ENCODE measurements at places on chromosomes 11 and 22. TPM values are rescaled to one million over a fixed set of nuclear protein-coding genes. Genes with fewer than 3 reads are reported as not detected.
A peak's percentile ranks its signal among the peaks of the same experiment; 100 is the strongest.

DNA sequence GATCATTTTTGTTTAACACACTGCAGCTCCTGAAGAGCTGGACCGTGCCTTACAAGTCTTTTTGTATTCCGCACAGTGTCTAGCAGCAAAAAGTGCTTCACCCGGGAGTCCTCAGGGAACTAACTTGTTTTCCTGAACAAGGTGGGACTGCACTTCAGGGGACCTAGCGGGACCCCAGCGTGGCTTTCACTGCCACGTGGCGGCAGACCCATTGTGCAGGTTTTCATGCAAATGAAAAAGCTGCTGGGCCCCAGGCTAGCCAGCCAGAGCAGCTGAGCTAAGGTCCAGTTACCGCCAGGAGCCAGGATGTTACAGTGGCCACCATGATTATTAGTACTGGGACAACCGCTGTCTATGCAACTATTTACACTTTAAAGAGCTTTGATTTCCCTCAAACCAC is 90.6 kb downstream of the FAR1 start:
- no peak overlapping the region for H3K4me3 ChIP-seq
- DNase-seq = no peak
- no peak overlapping the region for H3K27ac ChIP-seq
- no peaks in the 10 kb centered on the region for H3K27me3 ChIP-seq
- H3K36me3 ChIP-seq = no peaks in the 10 kb centered on the region

DNA sequence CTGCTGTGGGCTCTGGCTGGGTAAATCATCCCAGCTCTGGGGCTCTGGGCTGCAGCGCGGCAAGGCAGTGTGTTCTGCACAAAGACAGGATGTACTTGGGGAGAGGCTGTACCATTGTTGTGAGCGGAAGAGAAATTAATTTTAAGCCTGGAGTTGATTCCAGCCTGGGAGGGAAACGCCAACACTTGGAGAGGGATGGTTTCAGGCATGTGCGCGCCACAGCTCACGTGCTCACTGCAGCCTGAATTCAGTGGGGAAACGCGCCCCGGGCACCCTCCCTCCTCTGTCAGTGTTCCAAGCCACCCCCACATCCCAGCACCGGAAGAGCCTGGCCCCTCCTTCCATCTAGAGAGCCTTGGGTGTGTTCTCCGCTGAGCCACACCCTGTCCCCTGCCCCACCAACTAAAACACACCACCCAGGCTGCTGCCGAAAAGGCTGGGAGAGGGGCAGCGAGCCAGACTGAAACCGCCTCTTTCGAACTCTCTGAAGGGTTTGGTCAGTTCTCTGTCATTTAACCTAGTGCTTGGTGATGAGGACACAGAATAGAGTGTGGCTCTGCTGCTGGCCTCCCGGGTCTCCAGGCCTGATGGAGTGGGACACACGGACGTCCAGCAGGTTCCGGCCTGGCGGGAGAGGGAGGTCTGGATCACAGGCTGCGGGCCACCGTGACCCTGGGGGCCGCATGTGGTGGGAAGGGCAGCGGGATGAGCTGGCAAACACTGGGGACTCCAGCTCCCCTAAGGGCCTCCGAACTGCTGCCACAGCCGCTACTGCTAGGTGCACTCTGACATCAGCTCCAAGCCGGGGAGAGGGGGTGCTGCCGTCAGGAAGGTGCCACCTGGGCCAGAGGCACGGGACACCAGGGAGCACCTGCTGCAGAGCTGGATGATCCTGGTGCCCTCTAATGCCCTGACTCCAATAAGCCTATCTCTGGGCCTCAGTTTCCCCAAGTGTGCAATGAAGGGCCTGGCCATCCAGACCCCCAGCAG is 230.8 kb downstream of the CTTN start:
- H3K27ac ChIP-seq = no peak overlapping the region
- peaks cover 9% of the 10 kb centered on the region for H3K4me1 ChIP-seq
- H3K36me3 ChIP-seq = no peaks in the 10 kb centered on the region
- H3K4me3 ChIP-seq = no peak overlapping the region
- H3K27me3 ChIP-seq = no peaks in the 10 kb centered on the region

The PHLDA2 gene
- total RNA-seq = 19.9 TPM

- H3K36me3 ChIP-seq = no peaks in the 10 kb centered on the region
- no peaks in the 10 kb centered on the region for H3K27me3 ChIP-seq
- no peaks in the 10 kb centered on the region for H3K4me1 ChIP-seq
Observed at GRCh38 chr22:21457023-21457787, 10.0 kb upstream of the TMEM191C start.

DNA sequence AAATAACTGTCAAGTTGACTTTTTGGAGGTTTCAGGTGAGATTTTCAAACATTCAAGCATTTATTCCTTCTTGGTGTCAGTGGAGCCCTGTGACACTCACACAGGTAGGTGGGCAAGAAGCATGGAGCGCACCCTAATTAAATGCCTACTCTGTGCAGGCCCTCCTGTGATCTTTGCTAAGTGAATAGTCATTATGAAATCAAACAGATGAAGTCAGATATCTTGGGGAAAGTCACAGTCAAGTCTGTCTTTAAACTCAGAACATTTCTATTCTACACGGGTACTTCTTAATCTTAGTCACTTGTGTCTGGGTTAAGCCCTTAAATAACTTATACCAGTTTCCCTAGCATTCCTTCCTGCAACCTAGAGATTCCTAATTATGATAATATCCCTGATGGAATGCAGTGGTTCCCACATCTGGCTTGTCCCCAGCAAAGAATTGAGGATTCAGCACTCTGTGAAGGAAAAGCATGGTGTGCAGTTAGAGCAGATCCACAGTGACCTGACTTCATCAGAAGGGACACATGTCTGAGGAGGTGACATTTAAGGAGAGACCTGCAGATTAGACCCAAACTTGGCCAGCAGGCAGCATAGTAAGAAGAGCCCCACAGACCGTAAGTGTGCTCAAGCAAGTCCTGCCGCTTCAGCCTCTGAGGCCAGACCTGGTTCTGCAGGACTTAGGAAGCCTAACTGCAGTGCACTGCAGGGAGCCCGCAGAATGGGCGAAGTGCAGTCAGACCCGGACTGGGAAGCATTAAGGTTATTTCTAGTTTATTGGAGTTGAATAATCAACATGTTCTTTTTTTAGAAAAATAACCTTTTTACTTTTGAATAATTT is 85.3 kb upstream of the GAL start:
- peaks cover 90% of the 10 kb centered on the region for H3K36me3 ChIP-seq
- H3K27ac ChIP-seq = no peak overlapping the region
- no peak overlapping the region for H3K4me3 ChIP-seq
- no peak for DNase-seq
- no peaks in the 10 kb centered on the region for H3K4me1 ChIP-seq
- H3K27me3 ChIP-seq = no peaks in the 10 kb centered on the region

DNA sequence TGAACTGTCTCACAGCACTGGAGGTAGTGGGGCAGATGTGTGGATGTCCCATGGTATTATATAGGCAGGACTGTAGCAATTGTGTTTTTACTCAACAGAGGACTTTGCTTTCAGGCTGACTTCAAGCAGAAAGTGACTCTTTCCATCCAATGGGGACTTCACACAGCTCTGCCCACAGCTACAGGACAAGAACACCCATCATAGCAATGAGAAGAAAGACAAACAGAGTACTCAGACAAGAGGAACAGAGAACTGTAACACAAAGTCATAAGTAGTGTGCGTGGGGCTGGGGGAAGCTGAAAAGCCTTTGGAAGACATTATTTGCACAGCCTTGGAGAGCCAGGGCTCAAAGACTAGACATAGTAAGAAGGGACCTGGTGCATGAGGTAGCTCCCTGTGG is 70.3 kb downstream of the CCDC81 start:
- H3K4me1 ChIP-seq = no peaks in the 10 kb centered on the region
- H3K36me3 ChIP-seq = no peaks in the 10 kb centered on the region
- H3K27ac ChIP-seq = no peak overlapping the region

The GVQW3 gene
- 1.4 TPM for total RNA-seq

GRCh38 chr11:88167853-88168252 is 7.4 kb downstream of the RAB38 start:
- no peak overlapping the region for H3K27ac ChIP-seq
- peaks cover 10% of the 10 kb centered on the region for H3K4me1 ChIP-seq
- no peaks in the 10 kb centered on the region for H3K36me3 ChIP-seq
- no peak overlapping the region for H3K4me3 ChIP-seq
- H3K27me3 ChIP-seq = no peaks in the 10 kb centered on the region

- H3K4me3 ChIP-seq = no peak overlapping the region
- H3K4me1 ChIP-seq = peaks cover 43% of the 10 kb centered on the region
- H3K27me3 ChIP-seq = no peaks in the 10 kb centered on the region
- H3K27ac ChIP-seq = peak overlapping the region; percentile 79
Observed at GRCh38 chr22:24304062-24304675, 33.5 kb downstream of the SPECC1L start.

DNA sequence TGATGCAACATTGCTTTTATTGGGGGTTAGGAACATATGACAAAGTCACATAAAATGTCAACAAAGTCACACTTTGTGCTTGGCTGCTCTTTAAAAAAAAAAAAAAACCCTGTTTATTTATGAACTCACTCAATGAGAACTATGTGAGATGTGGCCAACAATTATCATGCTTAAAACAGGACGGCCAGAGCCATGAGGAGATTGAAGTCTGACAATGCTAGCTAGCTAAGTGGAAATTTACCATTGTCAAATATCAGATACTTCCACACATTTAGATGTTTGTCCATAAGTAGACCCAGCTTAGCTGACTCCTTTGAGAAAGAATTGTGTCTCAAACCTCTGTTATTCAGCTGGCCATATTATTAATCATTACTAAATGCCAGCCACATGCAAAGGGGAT is 26.9 kb downstream of the BLID start:
- no peak overlapping the region for H3K4me3 ChIP-seq
- peak overlapping the region; percentile 19 for H3K27ac ChIP-seq
- no peaks in the 10 kb centered on the region for H3K27me3 ChIP-seq
- no peaks in the 10 kb centered on the region for H3K4me1 ChIP-seq
- no peak for DNase-seq

DNA sequence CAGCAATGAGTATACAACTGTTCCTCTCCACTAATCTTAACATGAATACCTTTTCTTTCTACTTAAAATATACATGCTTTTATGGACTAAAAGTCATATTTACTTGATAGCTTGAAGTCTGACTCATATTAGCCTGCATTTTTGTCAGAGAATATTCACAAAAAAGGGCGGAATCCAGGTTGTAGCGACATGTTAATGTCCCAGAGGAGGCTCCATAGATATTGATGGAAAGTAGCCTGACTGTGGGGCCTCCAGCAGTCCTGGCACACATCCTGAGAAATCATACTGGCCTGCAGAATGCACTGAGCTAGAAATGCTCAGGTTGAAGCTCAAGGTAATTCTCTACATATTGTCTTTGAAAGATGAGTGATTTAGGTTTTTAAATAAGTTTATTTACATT is 1051.1 kb downstream of the NTM start:
- H3K27me3 ChIP-seq = no peaks in the 10 kb centered on the region
- H3K4me3 ChIP-seq = no peak overlapping the region
- no peak for DNase-seq
- H3K27ac ChIP-seq = no peak overlapping the region
- no peaks in the 10 kb centered on the region for H3K4me1 ChIP-seq

- H3K4me3 ChIP-seq = no peak overlapping the region
- no peak overlapping the region for H3K27ac ChIP-seq
- no peaks in the 10 kb centered on the region for H3K36me3 ChIP-seq
- H3K27me3 ChIP-seq = no peaks in the 10 kb centered on the region
Observed at GRCh38 chr11:14253840-14254239, 105.1 kb downstream of the RRAS2 start.

- DNase-seq = no peak
- no peak overlapping the region for H3K4me3 ChIP-seq
- H3K4me1 ChIP-seq = no peaks in the 10 kb centered on the region
- H3K27me3 ChIP-seq = no peaks in the 10 kb centered on the region
- H3K36me3 ChIP-seq = no peaks in the 10 kb centered on the region
Observed at GRCh38 chr11:10990160-10990559, 132.3 kb upstream of the ZBED5 start.

GRCh38 chr22:42680648-42681047 is 31.5 kb upstream of the CYB5R3 start:
- no peak for DNase-seq
- peaks cover 47% of the 10 kb centered on the region for H3K4me1 ChIP-seq
- no peaks in the 10 kb centered on the region for H3K36me3 ChIP-seq

GRCh38 chr11:121625777-121626506 is 173.2 kb upstream of the SORL1-AS1 start:
- peaks cover 6% of the 10 kb centered on the region for H3K36me3 ChIP-seq
- peaks cover 9% of the 10 kb centered on the region for H3K4me1 ChIP-seq

DNA sequence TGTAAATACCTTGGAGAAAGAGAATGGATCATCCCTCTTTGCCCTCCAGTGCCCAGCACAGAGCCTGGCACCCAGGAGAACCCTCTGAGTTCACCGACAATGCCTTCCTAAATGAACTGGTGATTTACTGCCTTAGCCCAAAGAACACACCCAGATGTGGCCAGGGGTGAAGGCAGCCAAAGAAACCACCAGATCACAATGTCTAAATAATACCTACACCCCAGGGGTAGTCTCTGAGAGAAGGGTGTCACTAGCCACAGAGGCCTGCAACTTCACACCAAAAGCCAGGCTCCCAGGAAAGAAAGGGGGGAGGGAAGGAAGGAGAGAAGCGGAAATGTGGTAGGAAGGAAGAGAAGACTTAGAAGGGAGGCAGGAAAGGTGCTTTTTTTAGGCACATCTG is 65.7 kb downstream of the RPL27A start:
- DNase-seq = no peak
- no peak overlapping the region for H3K4me3 ChIP-seq
- no peaks in the 10 kb centered on the region for H3K4me1 ChIP-seq
- H3K27me3 ChIP-seq = no peaks in the 10 kb centered on the region

The ACR gene
- not detected for total RNA-seq

The KRTAP5-9 gene
- 0.91 TPM for total RNA-seq

The SYCE3 gene
- total RNA-seq = not detected

GRCh38 chr11:64121663-64122410 is 44.1 kb downstream of the MACROD1 start:
- no peak for DNase-seq
- no peak overlapping the region for H3K4me3 ChIP-seq

The SMC1B gene
- total RNA-seq = not detected

The OR10D3 gene
- total RNA-seq = not detected

- no peak overlapping the region for H3K4me3 ChIP-seq
- H3K27me3 ChIP-seq = no peaks in the 10 kb centered on the region
- DNase-seq = no peak
- no peaks in the 10 kb centered on the region for H3K4me1 ChIP-seq
- no peaks in the 10 kb centered on the region for H3K36me3 ChIP-seq
- no peak overlapping the region for H3K27ac ChIP-seq
Observed at GRCh38 chr11:31687861-31688260, 123.3 kb downstream of the PAX6 start.

The VWA5A gene
- 27.5 TPM for total RNA-seq

- H3K4me1 ChIP-seq = no peaks in the 10 kb centered on the region
- H3K27me3 ChIP-seq = no peaks in the 10 kb centered on the region
- no peak overlapping the region for H3K27ac ChIP-seq
- DNase-seq = no peak
- H3K4me3 ChIP-seq = no peak overlapping the region
- peaks cover 44% of the 10 kb centered on the region for H3K36me3 ChIP-seq
Observed at GRCh38 chr22:31604137-31604705, 57.8 kb downstream of the PISD start.
